LoVo (cell line): ENCODE measurements at places on chromosomes 7 and 10.

DNA sequence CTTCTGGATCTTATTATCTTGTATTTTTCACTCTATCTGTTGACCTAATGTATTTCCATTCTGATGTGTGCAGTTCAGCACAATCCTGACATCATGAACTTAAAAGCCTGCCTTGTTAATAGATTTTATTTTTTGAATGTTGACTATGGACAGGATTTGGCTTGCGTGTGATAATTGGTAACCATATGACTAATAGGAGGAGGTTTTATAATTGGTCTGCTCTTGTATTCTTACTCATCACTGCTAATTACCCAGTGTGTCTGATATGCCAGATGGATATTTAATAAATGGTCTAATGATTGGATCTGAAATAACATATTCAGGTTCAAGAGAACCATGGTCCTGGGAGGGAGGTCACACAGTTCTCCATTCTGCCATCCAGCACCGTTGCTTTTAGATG, 45.9 kb downstream of the MTURN start:
- DNase-seq: no peak

GRCh38 chr7:23709081-23709750, 803 bp upstream of the STK31 start:
- peak; percentile 52 for DNase-seq

DNA sequence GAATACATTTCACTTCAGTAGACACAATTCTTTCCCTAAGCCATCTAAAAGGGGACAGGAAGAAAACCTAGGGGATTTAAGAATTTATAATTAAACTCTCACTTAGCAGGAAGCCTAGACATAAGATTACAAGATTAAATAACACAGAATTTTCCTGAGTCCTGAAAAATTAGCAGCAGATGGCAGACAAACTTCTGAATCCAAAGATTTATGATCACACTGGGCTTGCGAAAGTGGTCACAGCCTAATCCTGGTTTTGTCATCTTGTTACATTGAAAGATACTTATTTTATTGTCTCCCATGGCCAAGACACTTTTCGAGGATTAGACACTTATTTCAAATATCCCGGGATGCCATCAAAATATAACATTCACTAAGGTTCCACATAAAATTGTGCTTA, 2.9 kb downstream of the ERLIN1 start:
- no peak for DNase-seq

- DNase-seq: no peak
These were observed 248.4 kb upstream of the KLF6 start for GRCh38 chr10:4033341-4033896.

DNA sequence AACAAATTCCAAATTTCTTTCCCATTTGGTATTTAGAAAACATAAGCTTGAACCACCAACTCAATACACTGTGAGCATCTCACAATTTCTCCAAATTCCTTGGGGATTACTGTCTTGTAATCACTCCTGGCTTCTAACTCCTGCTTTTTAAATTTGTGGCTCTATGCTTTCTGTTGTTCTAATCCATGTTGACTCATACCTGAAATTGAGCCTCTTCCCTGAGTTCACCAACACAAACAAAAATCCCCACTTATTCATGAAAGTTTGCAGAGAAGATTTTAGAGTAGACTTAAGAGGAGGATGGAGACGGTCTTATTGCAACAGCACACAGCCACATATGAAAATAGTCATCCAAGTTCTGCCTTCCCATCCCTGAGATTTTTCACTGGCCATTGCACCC, 252.5 kb downstream of the PTEN start:
- DNase-seq: no peak
